ENCODE measurements at places on chromosomes 11 and 22.
A peak's percentile ranks its signal among the peaks of the same experiment; 100 is the strongest.

DNA sequence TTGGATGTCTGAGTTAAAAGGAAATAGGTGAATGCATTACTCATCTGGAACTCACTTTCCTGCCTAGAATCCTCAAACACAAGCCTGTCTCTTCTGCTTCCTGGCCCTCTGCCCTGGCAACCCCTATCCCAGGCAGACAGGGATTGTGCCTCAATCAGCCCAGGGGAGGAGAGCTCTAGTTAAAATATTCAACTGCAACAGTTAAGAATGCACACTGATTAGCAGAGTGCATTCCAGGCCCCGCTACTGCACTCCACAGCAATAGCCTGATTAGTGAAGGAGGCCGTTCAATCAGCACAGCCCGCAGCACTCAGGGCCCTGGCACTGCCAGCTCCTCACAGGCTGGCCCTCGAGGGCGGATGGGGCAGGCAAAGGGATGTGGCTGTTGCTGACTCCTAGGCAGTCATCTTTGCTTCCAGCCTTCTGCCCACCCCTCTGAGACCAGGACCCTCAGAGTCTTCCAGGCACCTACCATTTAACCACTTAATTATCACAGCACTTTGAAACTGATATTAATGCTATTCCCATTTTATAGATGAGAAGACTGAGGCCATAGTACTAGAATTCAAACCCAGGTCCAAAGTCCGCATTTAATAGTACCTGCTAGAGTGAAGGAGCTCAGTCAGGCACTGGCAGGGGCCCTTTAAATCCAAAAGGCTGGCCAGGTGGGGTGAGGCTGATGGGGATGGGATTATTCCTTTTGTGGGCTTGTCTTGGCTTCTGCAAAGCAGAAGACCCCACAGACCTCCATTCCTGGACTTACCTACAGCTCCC is 435.3 kb downstream of the SOX6 start:
- DNase-seq, result no peak

- DNase-seq, result no peak
Measured at GRCh38 chr11:59415111-59415510, 11.1 kb downstream of the OR5A2 start.

DNA sequence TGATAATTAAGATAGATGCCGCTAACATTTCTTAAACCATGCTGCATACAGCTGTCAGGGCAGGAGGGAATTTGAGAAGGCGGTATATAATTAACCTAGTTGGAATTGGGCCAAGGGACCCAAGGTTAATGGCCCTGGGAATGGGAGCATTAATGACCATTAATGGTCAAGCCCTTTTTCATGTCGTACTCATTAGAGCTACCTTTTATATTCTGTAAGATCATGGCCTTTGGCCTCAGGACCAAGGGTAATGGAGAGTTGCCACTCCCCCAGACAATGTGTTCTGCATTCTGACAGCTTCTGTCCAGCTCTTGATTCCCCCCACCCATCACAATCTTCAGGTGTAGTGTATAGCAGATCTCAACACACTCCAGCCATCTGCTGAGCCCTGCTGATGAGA is 111.6 kb downstream of the NTM start:
- no peak for DNase-seq

DNA sequence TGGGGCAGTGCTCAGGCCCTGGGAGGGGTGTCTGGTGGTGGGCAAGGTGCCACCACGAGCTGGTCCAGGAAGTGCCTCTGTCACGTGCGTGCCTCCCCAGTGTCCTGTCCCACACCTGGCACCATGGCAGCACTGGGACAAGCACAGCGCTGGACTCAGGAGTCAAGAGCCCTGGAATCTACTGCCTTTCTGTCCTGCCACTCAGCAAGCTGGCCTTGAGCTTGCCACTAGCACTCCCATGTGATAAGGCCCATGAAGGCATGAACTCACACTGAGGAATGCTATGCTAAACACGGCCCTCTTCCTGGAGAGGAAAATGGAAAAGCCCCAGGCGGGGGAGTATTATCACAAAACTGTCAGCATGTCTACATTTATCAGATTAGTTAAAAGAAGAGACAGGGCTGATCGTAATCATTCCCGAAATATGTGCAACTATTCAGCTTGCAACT is 50.7 kb upstream of the SLC35C1 start:
- DNase-seq, result no peak

DNA sequence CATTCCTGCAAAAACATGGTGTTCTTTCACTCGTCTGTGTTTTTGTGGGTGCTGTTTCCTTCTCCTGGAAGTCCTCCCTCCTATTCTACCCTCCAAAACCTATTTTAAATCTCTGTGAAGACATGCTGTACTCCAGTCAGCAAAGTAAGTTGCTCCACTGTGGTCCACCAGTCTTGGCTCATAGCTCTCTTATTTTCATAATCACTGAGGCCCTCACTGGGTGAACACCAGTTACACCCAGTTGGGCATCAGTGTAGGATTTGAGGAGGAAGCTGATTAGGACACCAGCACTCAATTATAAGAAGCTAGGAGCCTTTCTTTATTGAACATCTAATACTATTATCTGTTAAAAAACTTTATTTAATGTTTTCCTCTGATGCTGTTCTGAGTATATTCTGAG is 23.9 kb upstream of the EED start:
- DNase-seq, result no peak

- no peak for DNase-seq
Measured at GRCh38 chr11:84720706-84721402, 906.3 kb downstream of the DLG2 start.

DNA sequence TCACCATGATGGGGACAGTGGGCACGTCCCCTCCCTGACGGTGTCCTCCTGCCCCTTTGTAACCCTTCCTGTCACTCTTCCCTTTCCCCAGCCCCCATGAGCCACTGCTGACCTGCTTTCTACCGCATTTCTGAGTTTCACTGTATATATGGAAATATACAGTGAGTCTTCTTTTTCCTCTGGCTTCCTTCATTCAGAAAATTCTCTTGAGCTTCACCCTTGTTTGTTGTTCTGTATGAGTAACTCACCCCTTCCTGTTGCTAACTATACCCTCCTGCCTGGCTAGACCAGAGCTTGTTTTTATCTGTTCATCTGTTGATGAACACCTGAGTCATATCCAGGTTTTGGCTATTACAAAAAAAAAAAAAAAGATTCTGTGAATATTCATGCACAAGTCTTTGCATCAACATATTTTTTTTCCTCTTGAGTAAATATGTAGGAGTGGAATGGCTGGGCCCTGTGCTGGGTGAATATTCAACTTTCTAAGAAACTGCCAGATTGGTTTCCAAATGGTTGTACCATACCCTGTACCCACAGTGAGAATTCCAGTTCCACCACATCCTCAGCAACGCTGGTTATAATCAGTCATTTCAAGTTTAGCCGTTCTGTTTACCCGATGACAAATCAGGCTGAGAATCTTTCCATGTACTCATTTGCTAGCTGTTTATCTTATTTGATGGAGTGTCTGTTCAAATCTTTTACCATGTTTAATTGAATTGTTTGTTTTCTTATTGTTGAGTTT is 62.0 kb downstream of the IGF2 start:
- no peak for DNase-seq

GRCh38 chr11:64007629-64008282 is 21.5 kb downstream of the OTUB1 start:
- no peak for DNase-seq

- DNase-seq, result no peak
Measured at GRCh38 chr11:17767914-17768313, 33.3 kb downstream of the KCNC1 start.

DNA sequence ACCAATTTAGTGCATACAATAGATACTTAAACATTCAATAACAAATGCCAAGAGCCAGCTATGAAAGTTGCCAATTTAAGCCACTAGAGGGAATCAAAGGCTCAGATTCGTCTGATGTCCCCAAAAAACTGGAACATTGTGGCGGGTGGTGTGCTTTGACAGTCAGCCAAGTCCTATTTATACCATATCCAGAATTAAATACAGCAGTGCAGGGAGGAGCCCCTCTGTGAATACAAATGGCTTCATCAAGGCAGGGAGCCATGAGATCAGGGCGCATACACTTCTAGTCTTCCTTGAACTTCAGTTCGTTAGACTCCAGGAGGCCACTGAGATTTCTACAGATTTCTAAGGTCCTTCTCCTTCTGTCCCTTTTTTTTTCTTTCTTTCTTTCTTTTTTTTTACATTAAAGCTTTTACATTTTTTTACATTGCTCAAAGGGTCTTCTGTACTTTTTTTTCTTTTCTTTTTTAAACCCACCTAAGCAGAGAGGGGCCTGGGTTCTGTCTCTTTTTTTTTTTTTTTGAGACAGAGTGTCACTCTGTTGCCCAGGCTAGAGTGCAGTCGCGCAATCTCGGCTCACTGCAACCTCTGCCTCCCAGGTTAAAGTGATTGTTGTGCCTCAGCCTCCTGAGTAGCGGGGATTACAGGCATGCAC is 41.5 kb upstream of the HSPA8 start:
- peak; percentile 4 for DNase-seq

GRCh38 chr11:120410622-120411380 is 74.6 kb downstream of the ARHGEF12 start:
- no peak for DNase-seq

GRCh38 chr11:58829786-58830185 is 14.7 kb downstream of the GLYATL2 start:
- no peak for DNase-seq

DNA sequence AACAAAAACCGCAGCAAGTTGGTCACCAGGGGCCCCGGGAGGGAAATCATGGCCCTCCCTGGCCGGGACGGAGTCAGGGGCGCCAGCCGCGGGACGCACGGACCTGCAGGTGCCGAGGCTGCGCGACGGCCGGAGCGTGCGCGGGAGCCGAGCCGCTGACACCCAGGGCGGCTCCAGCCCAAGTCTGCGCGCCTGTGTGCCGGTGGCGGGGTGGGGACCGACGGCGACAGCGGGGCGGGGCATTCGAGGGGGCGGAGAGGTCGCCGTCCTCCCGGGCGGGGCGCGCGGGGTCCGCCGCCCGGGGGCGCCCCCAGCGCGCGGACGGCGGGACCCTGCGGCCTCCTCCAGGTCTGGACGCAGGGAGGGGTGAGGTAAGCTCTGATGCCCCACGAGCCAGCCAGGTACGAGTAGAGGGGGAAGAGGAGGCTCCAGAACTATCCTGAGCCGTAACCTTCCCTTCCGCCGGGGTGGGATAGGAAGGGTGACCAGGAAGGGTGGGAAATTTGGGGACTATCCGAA is at the start of gene ESAM:
TSS of gene ESAM (minus strand) at position 186 of the 519 bp plus-strand sequence. CDS start at position 50, 136 bp downstream.
- no peak for DNase-seq

DNA sequence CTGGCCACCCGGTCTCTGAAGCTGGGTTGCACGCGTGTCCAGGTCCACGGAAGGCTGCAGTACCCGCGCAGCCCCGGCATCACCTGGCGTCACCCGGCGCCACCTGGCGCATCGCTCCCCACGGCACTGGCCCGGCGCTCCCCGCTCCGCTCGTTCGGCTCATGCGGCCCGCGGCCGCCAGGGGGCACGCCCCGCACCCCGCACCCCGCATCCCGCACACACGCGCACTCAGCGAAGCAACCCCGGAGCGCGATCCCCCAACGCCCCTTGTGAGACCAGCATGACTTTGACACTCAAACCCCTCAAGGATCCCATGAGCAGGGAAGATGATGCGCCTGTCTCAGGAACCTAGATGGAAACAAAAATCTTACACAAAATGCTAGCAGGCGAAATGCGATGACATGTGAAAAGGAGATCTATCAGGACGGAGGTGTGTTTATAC is 11.9 kb downstream of the B3GNT6 start:
- peak; percentile 9 for DNase-seq

GRCh38 chr11:58502004-58502403 is 5.9 kb downstream of the OR5B21 start:
- no peak for DNase-seq

GRCh38 chr22:17576470-17576869 is 13.2 kb downstream of the SLC25A18 start:
- no peak for DNase-seq

GRCh38 chr22:30290342-30291057 is 1.2 kb upstream of the CASTOR1 start:
- DNase-seq, result no peak

- DNase-seq, result no peak
Measured at GRCh38 chr11:88173956-88174355, 1.3 kb downstream of the RAB38 start.

GRCh38 chr22:29126670-29127395 is 54.0 kb downstream of the KREMEN1 start:
- no peak for DNase-seq

GRCh38 chr22:37703906-37704305 is 7.1 kb downstream of the TRIOBP start:
- no peak for DNase-seq

- no peak for DNase-seq
Measured at GRCh38 chr11:125256541-125257189, 92.1 kb downstream of the PKNOX2 start.

DNA sequence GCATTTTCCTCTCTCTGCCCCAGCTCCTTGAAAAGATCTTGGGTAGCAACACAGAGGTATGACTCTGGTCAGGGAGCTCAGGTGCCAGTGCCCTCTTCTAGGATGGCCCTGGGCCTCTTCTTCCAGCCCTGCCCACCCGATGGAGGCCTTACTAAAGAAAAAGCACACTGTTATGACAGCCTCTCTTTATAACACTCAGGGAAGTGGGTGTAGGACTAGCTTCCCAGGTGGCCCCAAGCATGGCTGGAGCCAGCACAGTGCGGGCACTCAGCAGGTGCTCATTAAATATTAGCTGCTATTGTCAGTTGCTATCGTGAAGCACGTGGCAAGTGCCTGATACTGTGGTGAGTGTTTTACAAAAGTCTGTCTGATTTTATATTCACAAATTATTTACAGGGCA is 127.2 kb upstream of the B3GAT1 start:
- no peak for DNase-seq

DNA sequence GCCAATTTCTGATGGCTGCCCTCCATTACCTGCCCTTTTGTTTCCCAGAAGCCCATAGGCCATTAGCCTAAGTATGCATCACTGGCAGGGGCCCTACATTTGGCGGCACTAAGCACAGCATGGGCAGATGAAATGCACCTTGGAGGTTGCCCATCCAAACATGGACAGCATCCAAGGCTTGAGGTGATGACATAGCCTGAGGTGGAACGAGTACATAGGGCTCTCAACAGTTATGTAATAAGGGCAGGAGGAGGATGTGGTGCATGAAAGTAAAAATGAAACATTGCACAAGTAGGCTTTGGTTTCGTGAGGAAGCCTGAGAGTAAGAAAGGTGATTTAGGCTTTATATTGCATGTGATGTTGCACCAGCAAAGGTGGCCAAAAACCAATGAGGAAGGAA is 148.1 kb downstream of the FAM76B start:
- no peak for DNase-seq

DNA sequence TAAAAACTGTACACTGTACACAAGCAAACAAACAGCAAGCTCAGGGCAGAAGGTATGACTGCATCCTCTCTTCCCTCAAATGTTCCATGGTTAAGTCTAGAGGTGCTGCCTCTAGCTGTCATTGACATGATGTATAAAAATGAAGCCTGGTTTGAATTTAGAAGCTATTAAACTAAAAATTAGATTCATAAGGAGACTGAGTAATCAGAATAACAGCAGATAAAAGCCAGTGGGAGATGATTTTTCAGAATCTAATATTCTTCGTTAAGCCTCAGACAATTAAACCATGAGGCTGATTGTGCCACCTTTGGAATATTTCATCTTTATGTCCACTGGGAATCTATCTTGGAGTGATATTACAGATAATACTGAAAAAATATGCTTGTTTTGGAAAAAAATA is 101.4 kb upstream of the ZC3H12C start:
- no peak for DNase-seq
